ENCODE measurements at places on chromosomes 2 and 18.

- no peak for DNase-seq
These were observed 866.0 kb upstream of the ACVR2A start for GRCh38 chr2:146978577-146979555.

- DNase-seq, result no peak
These were observed 178.6 kb downstream of the MGAT5 start for GRCh38 chr2:134432435-134432883.

DNA sequence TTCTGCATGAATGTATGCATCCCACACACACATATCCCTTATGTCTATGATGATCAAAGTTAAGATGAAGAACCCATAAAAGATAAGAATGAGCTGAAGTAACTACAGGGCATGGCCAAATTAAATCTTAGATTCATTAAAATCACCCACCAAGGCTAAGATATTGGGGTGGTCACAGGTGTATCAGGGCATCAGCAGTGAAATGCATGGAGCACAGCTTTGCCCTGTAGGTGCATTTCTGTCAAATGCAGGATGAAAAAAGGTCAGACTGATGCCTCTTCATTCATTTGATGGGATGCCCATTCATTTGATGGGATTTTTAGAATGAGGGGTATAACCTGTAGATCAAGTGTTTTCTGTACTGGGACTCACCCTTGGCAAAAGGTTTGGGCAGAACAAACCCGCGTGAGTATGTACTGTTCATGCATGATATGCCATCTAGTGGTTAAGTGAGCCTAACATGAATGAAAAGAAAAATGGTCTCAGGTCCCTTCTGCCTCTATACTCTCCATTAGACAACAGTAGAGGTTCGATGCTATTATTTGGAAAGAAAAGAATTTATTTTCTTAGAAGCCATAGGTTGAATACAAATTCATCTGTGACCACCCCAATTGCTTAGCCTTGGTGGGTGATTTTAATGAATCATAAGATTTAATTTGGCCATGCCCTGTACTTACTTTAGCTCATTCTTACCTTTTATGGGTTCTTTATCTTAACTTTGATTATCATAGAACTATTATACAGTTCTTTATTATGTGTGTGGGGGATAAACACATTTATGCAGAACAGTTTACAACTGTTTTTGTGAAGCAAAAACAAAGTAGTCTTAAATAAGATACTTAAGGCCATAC, 43.2 kb upstream of the NOSTRIN start:
- no peak for DNase-seq

DNA sequence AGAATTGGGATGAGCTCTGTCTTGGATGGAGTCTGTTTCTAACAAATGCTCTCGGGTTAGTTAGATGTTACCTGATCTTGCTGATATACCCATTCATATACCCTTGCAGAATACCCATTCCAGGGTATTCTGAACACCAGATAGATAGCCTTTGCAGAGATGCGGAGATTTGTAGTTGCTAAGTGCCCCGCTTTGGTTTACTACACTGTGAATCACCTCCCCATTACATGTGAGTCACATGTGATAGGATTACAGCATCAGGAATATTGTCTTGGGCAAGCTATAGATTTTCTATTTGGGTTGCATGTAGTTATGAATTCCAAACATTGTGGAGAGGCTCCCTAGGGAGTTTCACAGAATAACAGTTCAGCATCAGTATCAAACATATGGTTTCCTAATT, 3.8 kb downstream of the VSNL1 start:
- no peak for DNase-seq

- DNase-seq, result no peak
These were observed 72.6 kb downstream of the MYO3B start for GRCh38 chr2:170250584-170250983.

GRCh38 chr2:219022616-219023015, 18.7 kb downstream of the CFAP65 start:
- DNase-seq, result no peak

DNA sequence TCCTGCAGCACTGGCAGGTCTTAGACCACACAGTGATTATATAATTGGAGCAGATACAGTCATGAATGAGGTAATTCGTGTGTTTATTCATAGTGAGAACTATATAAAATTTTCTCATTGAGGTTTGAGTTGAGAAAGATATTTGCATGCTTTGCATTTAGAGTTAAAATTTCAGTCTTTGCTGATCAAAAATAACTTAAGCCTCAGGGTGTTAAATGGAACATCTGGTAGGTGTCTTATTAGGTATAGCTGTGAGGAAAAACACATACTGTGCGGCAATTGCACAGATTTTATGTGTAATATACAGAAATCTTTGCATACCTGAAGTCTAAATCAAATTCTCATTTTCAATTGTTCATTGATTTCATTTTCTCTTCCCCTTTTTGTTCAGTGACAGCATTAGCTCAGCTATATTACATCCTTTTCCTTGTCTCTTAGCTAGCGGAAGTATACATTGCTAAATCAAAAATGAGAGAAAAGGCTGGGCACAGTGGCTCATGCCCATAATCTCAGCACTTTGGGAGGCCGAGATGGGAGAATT, 21.2 kb downstream of the GORASP2 start:
- DNase-seq, result no peak

DNA sequence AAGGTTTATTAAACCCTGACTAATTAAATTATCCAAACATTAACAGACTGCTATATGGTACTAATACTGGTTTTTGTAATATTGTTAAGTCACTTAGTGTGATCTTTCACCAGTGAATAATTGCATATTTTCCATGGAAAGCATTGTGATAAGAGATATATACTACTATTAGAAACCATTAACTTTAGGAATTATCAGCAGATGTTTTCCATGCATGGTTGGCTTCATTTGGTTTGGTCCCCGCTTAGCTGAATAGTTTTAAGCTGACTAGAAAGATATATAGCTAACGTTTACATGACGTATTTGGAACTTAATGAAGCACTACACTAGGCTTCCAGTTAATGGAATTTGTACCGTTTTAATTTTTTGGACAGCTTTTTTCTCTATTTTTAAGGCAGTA, 37.9 kb downstream of the LCLAT1 start:
- DNase-seq, result no peak

DNA sequence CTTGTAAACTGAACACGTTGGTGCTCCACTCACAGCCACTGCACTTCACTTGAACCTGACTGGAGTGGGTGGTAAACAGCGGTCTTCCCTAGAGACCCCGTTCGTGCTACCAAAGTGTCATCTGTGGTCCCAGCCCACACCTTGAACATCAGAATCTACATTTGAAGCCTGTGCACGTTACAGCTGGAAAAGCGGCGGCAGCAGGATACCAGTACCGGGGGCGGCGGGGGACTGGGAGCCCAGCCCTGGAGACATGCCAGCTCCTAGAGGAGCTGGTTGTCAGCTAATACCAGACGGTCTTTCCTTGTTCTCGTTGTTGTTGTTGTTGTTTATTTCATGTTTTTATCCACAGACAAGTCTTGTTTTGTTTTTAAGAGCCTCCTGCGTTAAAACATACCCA, 156.7 kb downstream of the WDSUB1 start:
- DNase-seq, result no peak

DNA sequence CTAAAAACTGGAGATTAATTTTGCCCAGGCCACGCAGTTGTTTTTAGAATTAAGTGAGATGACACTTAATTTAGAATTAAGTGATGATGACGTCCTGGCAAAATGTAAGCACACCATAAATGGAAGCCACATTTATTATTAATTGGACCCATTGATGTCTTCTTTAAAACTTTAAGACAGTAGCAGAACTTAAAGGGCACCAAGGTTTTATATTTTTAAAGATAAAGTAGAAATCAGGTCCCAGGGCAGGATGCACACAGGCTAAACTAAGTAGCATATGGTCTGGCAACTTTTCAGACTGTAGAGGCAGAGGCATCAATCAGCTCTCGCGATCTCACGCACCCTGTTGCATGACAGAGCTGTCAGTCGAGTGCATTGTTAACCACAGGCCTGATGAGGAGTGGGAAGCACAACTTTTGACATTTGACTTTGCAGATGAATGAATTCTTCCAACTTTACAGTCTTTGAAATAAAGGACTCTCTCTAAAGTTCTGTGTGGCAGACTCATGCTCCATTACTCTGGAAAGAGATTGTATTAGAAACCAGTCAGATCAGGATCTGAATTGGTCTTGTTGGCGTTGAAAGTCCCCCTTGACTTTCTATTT, 232.4 kb downstream of the CD226 start:
- no peak for DNase-seq

DNA sequence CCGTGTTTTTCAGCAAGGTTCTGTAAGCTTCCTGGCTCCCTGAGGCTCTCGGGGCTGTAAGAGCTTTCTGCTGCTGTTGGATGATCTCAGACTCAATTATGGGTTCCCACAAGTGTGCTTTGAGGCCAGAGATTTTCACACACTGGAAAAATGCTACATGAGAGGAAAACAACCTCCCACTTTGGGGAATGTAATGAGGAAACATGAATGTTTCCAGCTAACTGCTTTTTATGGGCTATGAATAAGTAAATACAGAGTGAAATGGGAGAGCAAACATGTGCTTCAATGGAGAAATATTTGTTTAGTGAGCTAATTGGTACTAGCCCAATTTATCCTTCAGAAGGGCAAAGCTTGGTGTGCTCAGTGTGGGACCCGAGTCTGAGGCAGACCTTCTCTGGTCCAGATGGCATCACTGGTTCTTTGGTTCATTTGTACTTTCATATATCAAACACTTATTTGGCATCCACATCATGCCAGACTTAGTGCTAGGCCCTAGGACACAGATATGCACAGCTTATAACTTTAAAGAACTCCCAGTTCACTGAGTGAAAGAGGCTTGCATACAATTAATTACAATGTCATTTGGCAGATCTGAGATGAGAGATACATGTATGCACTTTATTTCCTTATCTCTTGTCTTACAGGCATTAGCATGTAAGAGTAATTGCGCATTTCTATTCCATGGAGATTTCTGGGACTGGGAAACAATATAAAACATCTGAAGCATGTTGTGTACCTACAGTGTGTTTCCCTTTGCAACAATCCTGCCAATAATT, 248.8 kb downstream of the RDH14 start:
- no peak for DNase-seq

DNA sequence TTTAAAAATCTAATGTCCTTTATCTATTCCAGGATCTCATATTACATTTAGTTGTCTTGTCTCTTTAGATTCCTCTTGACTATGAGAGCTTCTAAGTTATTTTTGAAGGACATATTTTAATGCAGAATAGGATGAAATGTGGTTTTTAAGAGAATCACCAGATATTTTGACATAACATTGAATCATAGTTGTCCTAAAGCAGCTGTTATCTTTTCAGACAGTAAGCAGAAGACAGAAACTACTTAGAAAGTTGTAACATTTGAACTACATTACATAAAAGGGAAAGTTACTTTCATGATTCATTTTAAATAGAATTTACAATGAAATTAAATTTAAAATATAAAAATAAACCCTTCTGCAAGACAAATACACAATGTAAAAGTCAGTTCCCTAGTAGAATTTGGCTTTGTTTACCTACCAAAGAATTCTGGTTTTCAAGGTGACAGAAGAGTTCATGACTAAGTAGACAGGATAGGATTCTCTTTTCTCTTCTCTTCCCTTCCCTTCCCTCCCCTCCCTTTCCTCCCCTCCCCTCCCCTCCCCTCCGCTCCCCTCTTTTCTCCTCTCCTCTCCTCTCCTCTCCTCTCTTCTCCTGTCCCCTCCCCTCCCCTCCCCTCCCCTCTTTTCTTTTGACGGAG, 186.0 kb downstream of the DIS3L2 start:
- DNase-seq, result no peak

- DNase-seq, result no peak
These were observed 16.8 kb upstream of the HES6 start for GRCh38 chr2:238256594-238257104.
